ENCODE measurements at places on chromosomes 5 and 9.

GRCh38 chr5:157289164-157289819 lies 23.4 kb downstream of the CYFIP2 start:
- DNase-seq = no peak

GRCh38 chr9:133779081-133779480 lies 40.9 kb upstream of the SARDH start:
- no peak for DNase-seq

DNA sequence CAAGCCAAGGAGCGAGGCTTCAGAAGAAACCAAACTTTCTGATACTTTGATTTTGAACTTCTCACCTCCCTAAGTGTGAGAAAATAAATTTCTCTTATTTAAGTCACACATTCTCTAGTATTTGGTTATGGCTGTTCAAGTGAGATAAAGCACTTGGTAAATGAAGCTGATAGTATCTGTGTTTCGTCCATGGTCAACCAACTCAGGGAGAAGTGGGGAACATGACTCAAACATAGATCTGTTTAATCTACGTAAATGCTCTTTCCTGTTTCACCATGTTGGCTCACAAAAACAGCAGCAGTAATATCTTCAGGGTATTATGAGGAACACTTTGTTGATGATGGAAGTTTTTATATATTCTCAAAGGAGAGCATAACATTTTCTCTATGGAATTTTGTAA lies 2167.2 kb upstream of the C9orf72 start:
- peak; percentile 17 for DNase-seq

- no peak for DNase-seq
Observed at GRCh38 chr5:95163079-95163478, 121.8 kb downstream of the MCTP1 start.

- no peak for DNase-seq
Observed at GRCh38 chr5:76855961-76856360, 6.1 kb downstream of the S100Z start.

DNA sequence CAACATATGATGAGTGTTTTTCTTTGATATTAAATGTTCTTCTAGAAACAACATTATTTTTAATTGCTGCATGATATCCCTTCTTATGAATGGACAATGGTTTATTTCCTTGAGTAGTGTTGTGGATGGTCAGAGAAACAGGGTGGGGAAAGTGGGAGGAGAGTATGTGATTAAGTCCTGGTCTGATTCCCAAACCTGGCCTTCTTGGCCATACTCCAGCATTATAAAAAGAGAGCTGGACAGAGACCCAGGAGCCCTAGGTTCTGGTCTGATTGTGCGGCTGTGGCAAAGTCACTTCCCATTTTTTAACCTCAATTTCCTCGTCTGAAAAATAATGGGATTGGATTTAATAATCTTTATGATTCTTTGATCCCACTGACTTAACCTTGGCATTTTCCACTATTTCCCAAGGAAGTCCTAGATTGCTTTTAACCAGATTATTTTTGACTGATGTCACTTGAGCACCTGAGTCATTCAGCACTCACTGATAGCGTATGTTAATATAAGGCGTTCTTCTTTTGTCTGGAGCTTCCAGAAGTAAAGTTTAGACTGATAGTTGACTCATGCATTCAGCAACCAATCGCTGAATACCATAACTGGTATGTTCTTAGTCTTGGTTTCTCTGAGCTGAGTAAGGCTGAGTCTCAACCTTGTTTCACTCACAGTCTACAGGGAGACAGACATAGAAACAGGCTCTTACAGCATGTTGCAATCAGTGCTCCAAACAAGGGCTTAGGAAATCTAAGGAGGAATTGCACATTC lies 26.2 kb downstream of the OSMR start:
- no peak for DNase-seq

DNA sequence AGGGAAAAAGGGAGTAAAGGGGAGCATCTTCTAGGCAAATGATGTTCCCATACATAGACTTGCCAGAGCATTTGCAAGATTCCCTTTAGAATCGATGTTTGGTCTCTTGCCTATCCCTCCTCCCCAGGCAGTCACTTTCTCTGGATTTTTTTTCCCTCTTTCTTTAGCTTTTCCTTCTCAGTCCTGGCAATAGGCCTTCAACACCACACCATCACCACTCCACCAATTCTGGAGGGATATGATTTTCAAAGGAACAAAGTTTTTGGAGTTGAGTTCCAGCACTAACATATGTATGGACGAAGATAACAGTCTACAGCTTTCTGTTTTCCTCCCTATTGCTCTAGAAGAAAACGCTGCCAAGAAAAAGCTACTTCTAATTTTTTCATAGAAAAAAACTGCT lies 377.4 kb downstream of the PDE4D start:
- no peak for DNase-seq
